ENCODE measurements at places on chromosomes 7 and 10. TPM values are rescaled to one million over a fixed set of nuclear protein-coding genes. Genes with fewer than 3 reads are reported as not detected.

The ABCB4 gene
- 0.13 TPM for total RNA-seq

The PIK3AP1 gene
- total RNA-seq = 7.1 TPM

The TLX1 gene
- total RNA-seq = not detected

The ZSCAN25 gene
- 21.2 TPM for total RNA-seq

The PKD2L1 gene
- total RNA-seq = not detected
